ENCODE measurements at places on chromosomes 5 and 9.

DNA sequence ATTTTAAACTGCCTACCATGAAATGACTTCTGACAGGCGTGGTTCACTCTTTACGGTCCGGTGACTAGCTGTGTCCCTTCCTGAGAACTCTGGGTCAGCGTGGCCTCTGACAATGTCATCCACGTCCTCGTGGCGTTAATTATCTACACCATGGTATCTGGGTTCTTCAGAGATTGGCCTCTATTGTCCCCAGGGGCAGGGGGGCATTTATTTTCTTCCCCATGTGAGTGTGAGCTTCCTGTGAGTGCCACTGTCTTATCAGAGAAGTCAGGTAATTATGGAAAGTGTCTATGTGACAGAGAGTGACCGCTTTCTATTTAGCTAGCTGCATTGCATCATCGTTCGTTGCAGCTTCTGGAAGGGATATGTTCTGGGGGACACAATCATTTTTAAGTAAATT, 77.2 kb downstream of the FBXL7 start:
- no peak for DNase-seq

- DNase-seq = no peak
Measured at GRCh38 chr5:149328177-149328576, 17.1 kb upstream of the GRPEL2 start.

GRCh38 chr9:111863636-111864035, 33.0 kb upstream of the UGCG start:
- no peak for DNase-seq

GRCh38 chr5:39629946-39630345, 205.2 kb upstream of the DAB2 start:
- DNase-seq = no peak

GRCh38 chr5:141420855-141421488, at the start of gene PCDHGA11:
PCDHGA11 (plus strand) TSS chr5:141421051; CDS start chr5:141421228, 177 bp downstream.
- no peak for DNase-seq

- DNase-seq = no peak
Measured at GRCh38 chr9:121568343-121569265, 69.0 kb upstream of the GGTA1 start.

GRCh38 chr9:20125727-20126126, 336.9 kb upstream of the SLC24A2 start:
- DNase-seq = no peak

- DNase-seq = peak; percentile 32
Measured at GRCh38 chr5:179534431-179534830, 15.9 kb upstream of the RUFY1 start.

DNA sequence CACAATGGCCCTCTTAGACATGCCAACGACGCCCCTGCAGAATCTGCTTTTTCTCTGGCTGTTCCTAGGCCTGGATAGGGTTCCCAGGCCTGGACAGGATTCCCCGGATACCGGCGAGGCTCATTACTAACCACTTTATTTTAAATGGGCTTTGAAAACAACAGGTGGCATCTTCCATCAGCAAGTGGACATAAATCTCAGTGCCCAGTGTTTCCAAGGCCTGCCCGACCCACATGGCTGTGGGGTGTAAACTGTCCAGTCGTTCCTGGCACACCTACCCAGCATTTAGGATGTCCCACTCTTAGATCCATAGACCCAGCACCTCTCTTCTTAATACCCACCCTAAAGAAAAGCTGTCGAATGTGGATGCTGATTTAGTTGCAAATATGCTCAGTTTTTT, 896 bp downstream of the CMBL start:
- DNase-seq = no peak

GRCh38 chr5:90301248-90301647, 108.3 kb downstream of the CETN3 start:
- no peak for DNase-seq

GRCh38 chr5:171369056-171369455, 18.6 kb upstream of the NPM1 start:
- no peak for DNase-seq

DNA sequence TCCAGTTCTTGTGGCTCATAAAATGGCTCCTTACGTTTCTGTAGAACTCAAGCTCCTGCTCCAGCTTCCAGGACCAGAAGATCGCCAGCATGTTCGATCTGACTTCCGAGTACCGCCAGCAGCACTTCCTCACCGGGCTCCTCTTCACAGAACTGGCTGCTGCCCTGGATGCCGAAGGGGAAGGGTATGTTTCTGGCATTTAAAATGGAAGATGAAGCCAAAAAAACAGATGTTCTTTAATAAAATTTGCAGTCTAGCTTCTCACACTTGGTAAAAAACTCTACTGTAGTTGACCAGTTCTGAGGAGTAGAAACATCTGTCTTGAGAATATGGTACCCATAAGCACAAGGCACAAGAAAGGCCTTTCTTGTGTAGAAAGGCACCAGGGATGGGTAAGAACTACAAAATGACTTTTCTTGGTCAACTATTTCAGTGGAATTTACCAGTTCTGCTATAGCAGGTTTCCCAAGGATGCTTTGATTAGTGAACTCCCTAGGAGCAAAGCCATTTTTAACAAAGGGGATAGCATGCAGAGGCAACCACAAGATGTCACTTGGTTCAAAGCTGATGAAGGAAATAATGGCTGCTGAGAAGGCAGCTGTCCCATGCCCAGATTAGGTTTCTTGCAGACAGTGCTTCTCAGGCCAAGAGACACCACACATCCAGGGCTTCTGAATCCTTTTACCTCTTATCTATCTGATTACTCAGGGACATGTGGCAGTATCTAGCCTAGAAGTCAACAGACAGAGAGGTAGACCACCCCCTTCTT, 192.4 kb downstream of the DOCK8 start:
- DNase-seq = no peak

- DNase-seq = no peak
Measured at GRCh38 chr5:149707097-149707496, 23.0 kb upstream of the PPARGC1B start.

GRCh38 chr5:64789457-64789856, 20.7 kb downstream of the CWC27 start:
- DNase-seq = no peak

GRCh38 chr5:9251379-9251980, 294.4 kb downstream of the SEMA5A start:
- DNase-seq = no peak

GRCh38 chr5:99308131-99308530, 379.3 kb upstream of the CHD1 start:
- no peak for DNase-seq

- no peak for DNase-seq
Measured at GRCh38 chr5:6642655-6643054, 9.4 kb downstream of the SRD5A1 start.

DNA sequence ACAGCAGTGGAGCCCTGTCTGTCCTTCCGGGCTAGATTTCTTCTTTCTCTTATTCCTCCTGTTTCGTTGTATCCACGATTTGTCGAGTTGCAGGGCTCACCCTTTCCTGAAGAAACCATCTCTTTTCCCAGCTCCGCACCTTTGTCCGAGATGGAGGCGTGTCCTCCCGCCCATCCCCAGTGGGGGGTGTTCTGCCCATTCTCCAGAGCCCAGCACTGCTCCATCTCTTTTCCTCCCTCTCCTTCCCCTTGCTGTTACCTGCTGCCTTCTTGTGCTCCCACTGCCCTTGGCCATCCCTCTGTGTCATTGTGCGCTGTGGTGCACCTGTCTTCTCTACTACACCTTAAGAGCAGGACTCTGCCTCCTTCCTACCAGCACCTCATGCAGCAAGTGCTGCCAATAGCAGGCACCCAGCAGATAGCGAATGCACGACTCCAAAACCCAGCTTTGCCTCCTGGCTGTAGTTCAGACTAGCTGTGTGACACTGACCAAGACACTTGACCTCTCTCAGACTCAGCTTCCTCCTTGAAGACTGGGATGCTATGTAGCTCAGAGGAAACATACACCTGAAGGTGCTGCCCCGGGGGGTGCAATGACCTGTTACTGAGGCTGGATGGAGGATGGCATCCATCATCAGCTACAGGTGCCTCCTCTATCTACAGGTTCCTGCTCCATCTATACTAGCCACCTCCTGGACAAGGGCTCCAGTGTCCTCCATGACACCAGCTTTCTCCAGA, 8.9 kb downstream of the OR13J1 start:
- DNase-seq = no peak

DNA sequence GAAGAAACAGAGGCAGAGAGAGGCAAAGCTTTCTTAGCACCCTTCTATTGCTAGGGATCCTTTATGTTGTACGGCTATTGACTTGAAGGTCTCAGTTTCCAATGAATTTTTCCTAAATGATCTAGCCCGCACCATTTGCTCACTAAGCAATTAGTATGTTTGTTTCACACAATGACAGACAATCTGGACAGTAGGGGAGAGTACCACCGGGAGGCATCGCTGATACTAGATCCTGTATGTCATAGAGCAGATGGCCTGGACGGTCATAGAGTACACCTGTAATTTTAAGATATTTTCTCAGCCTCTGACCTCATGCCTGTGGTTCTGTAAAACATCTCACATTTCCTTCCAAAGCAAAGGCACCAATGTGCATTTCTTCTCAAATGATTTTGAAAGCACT, 194.3 kb downstream of the TLE4 start:
- DNase-seq = no peak

DNA sequence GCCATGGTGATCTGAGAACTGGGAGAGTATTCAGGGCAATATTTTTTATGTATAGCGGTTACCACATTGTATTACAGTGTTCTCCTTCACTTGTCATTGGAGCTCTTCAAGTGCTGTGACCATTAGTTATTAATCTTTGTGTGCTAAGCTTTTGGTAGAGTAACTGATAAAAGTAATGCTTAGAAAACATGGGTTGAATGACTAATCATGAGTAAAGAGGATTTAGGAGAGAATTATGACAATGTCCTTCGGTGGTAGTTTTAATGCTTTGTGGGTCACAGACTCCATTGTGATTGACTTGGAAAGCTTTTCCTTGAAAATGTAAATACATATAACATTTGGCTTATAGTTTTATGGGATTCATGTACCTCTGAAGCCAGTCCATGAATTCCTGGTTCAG, 21.4 kb downstream of the TGFBR1 start:
- no peak for DNase-seq

All from GM12891 (cell line).